ENCODE measurements at places on chromosomes 2 and 18.

DNA sequence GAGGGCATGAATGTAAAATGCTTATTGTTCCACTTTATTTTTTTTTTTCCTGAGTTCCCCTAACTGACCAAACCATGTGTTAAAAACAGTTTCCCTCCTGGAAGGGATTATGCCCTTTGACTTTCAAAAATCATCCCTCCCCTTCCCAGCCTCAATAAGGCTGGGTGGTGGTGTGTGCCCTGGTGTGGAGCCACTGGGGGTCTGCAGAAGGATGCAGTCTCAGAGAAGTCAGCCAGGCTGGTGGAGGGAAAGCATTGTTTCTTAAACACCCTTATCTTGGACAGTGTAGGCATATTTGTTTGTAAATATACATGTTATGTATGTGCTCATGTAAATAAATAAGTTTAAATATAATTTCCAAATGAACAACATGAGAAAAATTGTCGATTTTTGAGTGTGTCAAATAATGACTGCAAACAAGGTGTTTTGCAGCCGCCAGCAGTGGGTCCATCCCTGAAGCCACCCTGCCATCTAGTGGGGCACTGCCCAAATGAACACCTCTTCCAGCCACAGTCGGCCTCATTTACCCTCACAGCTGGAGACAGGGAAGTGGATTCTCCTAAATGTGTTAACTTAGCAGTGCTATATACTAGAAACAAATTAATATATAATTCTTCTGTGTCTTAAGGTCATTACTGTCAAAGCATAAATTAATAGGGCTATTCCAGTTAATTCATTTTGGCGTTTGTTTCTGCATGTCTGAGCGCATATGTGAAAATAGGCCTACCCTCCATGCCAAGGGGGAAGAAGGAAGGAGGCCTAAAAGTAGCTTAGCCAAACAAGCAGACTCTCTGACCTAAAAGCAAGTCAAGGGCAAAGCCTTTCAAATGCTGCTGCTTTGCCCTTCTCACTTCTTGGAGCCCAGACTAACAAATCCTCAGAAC lies 209.6 kb upstream of the PIK3C3 start:
- DNase-seq = peak; percentile 65

DNA sequence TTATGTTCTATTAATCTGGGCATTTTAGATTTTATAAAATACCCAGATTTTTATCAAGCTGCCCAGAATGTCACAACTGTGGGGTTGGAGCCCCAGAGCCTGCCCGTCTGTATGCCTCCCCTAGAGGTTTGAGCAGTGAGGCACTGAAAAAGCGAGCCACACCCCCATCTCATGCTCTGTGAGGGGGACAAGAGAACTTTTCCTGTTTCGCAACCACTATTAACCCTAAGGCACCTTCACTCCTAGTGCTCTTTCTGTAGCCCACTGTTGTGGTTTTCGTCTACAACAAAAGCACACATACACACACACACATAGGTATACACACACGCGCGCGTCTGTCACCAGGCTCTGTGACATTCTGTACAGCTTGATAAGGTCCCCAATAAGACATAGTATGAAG lies 38.0 kb downstream of the DCDC2C start:
- DNase-seq = no peak

- no peak for DNase-seq
Observed at GRCh38 chr2:206443735-206444527, 599 bp downstream of the ADAM23 start.

GRCh38 chr2:131156452-131157149 lies 51.5 kb downstream of the PLEKHB2 start:
- DNase-seq = no peak
